ENCODE measurements at places on chromosomes 11 and 22. TPM values are rescaled to one million over a fixed set of nuclear protein-coding genes. Genes with fewer than 3 reads are reported as not detected.

The CARD18 gene
- total RNA-seq = not detected

The SORL1 gene
- 217 TPM for total RNA-seq

The NPAS4 gene
- total RNA-seq = 0.97 TPM

The MTMR3 gene
- 59.6 TPM for total RNA-seq

The PTH gene
- not detected for total RNA-seq

The MS4A3 gene
- total RNA-seq = 1.0 TPM

The LAYN gene
- 9.4 TPM for total RNA-seq

The LMNTD2 gene
- 0.39 TPM for total RNA-seq

The CLMP gene
- total RNA-seq = 8.4 TPM

The SMC1B gene
- not detected for total RNA-seq

The F2 gene
- not detected for total RNA-seq

The CYP2D6 gene
- total RNA-seq = 4.0 TPM

The SPI1 gene
- total RNA-seq = 16.1 TPM

The GP1BB gene
- not detected for total RNA-seq

The SOX6 gene
- total RNA-seq = 19.1 TPM

The MAP6 gene
- 92.9 TPM for total RNA-seq

The APOBEC3B gene
- total RNA-seq = not detected

The SLC22A12 gene
- total RNA-seq = not detected

The SMIM38 gene
- 2.0 TPM for total RNA-seq

The PCNX3 gene
- 37.6 TPM for total RNA-seq

The PANX3 gene
- total RNA-seq = not detected

The UBE4A gene
- 59.7 TPM for total RNA-seq

The UCP2 gene
- total RNA-seq = 7.6 TPM

The ASRGL1 gene
- total RNA-seq = 57.1 TPM

The TIGD3 gene
- 2.3 TPM for total RNA-seq

The BATF2 gene
- 1.3 TPM for total RNA-seq

The DEUP1 gene
- not detected for total RNA-seq

The CHCHD10 gene
- total RNA-seq = 249 TPM

The GLB1L3 gene
- total RNA-seq = 18.2 TPM

The OR4S1 gene
- not detected for total RNA-seq

The OR4A5 gene
- not detected for total RNA-seq

The OR2AG1 gene
- not detected for total RNA-seq

The TPBGL gene
- total RNA-seq = 2.2 TPM

The MS4A6E gene
- not detected for total RNA-seq

The LRRC4C gene
- 63.0 TPM for total RNA-seq

The DCDC1 gene
- 3.5 TPM for total RNA-seq

The FAM111A gene
- total RNA-seq = 12.0 TPM

The SYNGR1 gene
- total RNA-seq = 393 TPM

The PKP3 gene
- 3.8 TPM for total RNA-seq

The WBP2NL gene
- 11.9 TPM for total RNA-seq

The SIK2 gene
- 58.3 TPM for total RNA-seq

The CENPM gene
- 0.83 TPM for total RNA-seq

The AMPD3 gene
- 37.0 TPM for total RNA-seq

The LRRC56 gene
- 3.9 TPM for total RNA-seq

The KCNJ11 gene
- total RNA-seq = 19.7 TPM

The NXPE2 gene
- total RNA-seq = 0.96 TPM

The FREY1 gene
- 2.3 TPM for total RNA-seq
